LoVo (cell line): ENCODE measurements at places on chromosomes 7 and 10.

GRCh38 chr10:101139421-101139911 is 8.4 kb downstream of the TLX1 start:
- DNase-seq = no peak

- DNase-seq = no peak
Observed at GRCh38 chr7:92955081-92955480, 118.7 kb upstream of the CDK6 start.

DNA sequence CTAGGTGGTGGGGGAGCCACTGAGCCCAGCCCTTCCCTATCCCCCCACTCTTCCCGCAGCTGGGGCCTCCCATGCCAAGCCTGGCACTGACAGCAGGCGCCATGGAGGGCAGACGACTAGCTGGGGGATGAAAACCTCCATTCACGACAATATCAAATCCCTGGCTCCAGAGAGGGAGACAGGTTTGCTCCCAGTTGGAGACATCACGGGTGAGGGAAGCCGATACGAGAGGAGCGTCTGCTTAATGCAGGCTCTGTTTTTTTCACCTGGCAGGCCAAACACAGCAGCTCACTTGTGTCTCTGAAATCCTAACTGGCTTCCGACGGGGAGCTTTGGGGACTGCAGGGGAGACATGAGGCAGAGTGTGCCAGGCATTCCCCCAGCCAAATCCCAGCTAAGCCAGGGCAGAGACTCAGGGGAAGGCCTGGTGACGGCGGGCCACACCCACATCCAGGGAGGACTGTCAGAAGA is 307.4 kb upstream of the ZMIZ1 start:
- DNase-seq = no peak

GRCh38 chr7:92973974-92974373 is 137.6 kb upstream of the CDK6 start:
- DNase-seq = no peak

DNA sequence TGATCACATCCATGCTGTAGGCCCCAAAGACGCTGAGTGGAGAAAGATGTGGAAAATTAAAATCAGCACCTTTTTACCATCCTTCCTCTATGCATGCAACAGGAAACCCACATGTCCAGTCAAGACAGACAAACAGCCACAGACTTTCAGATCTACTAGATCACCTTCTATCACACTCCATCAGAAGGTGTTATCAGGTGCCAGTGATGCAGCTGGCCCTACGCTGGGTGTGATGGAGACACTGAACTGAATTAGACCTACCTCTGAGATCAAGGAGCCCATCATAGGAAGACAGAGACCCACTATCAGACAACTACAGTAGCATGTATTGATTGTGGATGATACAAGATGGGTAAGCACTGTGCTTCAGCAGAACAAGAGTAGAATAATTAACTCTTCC is 15.5 kb downstream of the CYP3A4 start:
- DNase-seq = no peak

GRCh38 chr7:128405471-128406313 is 4.1 kb downstream of the IMPDH1 start:
- DNase-seq = peak; percentile 64

GRCh38 chr10:15715619-15716227 is 4.0 kb downstream of the ITGA8 start:
- no peak for DNase-seq
